ENCODE measurements at places on chromosomes 11 and 22. TPM values are rescaled to one million over a fixed set of nuclear protein-coding genes. Genes with fewer than 3 reads are reported as not detected.

DNA sequence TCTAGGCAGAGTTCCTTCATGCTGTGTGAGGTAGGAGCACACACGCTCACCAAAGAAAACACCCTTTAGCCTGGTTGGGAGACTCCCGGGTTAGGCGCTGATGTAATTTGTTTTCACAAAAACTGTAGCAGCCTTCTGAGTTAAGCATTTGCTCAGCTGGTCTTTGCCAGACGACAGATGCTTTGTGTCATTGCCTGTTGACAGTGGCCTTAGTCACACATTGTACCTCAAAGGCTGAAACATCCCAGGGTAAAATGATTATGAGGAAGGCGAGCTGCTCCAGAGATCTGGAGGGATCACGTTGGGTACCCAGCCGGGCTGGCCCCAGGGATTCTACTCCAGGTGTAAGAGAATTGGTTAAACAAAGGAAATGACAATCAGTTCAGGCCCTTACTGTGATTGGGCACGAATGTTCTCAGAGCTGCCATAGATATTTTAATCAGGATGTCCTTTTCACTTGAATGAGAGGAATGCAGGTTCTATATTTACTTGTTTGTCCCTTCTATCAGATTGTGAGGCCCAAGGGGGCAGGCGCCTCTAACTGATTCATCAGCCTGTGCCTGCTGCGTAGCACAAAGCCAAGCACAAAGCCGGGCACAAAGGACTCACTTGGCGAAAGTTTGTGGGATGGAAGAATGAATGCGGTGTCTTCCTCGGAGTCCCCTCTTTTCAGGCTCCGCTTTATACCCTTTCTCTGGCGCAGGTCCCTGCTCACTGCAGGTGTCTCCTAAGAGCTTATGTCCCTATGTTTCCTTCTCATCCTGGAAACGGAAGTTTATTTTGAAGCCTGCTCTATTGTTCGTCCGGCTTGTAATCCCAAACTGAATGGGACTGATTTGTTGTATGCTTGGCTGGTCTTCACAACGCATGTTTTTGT lies 47.1 kb downstream of the ADM start:
- no peak for DNase-seq

- DNase-seq: no peak
Measured at GRCh38 chr11:69218946-69219720, 63.4 kb downstream of the SMIM38 start.

DNA sequence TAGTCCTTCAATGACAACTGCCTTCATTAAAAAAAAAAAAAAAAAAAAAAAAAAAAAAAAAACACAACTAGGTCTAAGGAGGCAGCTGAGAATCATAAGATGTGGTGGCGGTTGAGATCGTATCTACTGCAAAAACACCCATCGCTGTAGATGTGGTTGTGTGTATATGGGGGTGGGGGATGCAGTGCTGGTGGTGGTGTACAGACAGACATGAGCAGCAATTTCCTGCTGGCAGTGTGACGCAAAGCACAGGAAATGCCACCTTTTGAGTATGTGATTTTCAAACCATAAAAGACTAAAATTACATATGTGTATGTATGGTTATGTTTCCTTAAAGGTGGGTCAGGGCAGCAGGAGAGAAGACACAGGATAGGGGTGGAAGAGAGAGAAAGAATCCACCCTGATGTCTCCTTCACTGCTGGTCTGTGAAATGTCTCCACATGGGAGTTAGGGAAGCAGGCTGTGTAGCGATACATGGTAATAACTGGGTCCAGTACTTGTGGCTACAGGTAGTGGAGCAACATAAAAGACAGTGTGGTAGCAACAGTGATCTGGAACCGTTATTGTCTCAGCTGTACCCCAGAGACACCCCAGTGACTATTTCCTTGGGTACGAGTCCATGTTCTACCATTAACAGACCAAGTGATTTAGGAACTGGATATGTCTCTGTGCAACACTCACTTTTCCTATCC lies 57.9 kb downstream of the SYTL2 start:
- DNase-seq: no peak

- no peak for DNase-seq
Measured at GRCh38 chr11:100866453-100866852, 179.4 kb downstream of the ARHGAP42 start.

DNA sequence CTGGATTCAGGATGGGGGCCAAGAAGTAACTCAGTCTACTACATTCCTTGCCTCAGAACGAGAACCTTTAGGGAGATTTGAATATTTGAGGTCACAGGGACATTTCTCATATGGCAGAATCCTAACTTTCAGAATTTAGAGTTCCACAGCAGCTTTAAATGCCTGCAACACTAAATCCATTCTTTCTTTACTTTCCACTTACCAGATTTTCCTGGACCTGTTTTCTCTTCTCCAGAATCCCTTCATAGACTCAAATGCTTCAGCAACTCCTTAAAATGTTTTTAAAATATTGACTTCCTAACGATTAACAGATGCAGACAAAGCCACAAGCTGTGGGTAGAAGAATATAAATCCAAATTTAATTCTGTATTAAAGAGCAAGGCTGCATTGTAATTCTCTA lies 63.1 kb downstream of the PRSS23 start:
- DNase-seq: no peak

GRCh38 chr11:10375280-10375971 lies 70.6 kb downstream of the ADM start:
- DNase-seq: no peak

DNA sequence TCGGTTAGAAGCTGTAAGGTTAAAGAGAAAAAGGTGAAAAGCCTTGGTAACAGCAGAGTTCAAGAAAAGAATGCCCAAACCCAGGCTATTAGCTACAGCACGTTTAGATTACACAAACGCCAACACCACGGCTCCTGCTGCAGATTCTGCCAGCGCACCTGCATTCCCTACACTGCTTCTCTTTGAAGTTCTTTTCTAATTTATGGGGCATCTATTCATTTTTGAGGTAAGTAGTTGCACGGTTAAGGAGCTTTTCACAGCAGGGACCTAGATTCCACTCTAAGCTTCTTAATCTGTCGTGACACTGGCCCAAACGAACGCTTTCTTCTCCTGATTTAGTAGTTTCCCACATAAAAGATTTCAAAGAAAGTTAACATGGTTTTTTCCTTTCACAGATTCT lies 38.0 kb upstream of the CHKA start:
- no peak for DNase-seq

- no peak for DNase-seq
Measured at GRCh38 chr11:2942872-2943710, 13.9 kb upstream of the PHLDA2 start.

- no peak for DNase-seq
Measured at GRCh38 chr11:72859126-72859525, 44.9 kb downstream of the ATG16L2 start.

- DNase-seq: peak; percentile 14
Measured at GRCh38 chr11:71947498-71947897, 18.7 kb downstream of the RNF121 start.

DNA sequence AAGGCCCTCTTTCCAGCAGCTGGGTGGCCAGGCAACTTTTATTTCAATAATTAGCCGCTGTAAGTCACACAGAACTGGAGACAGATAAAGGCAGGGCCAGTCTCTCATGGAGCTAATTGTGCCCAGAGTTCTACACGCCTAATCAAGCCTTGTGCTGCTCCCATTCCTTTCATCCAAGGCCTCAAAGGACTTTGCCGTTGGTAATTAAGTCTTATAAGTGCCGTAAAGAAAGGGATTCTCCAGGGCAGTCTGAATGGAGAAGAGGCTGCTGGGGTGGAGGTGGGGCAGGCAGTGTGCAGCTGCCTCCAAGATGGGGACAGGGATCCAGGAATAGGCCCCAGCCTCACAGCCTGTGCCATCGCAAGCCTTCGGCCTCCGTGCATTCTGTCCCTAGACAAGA lies 357.9 kb downstream of the TENM4 start:
- DNase-seq: no peak

- DNase-seq: no peak
Measured at GRCh38 chr11:15288863-15289262, 174.1 kb downstream of the INSC start.

DNA sequence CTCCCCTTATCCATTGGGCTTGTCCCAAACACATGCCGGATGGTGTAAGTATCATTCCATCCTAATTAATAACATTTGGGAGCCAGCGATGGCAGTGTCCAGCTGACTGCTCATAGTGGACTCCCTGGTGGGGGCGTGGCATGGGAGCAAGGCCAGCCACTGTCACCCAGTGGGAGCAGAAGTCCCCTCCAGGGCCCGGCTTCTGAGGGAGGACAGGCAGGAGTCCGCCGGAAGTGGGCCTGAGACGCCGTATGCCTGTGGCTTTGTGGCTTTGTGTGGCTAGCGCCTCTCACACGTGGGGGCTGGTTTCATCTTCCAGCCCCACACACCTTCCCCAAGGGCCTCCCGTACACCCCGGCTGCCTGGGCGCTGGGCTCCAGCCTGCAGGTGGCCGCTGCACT lies 124.5 kb downstream of the KCNQ1 start:
- no peak for DNase-seq

DNA sequence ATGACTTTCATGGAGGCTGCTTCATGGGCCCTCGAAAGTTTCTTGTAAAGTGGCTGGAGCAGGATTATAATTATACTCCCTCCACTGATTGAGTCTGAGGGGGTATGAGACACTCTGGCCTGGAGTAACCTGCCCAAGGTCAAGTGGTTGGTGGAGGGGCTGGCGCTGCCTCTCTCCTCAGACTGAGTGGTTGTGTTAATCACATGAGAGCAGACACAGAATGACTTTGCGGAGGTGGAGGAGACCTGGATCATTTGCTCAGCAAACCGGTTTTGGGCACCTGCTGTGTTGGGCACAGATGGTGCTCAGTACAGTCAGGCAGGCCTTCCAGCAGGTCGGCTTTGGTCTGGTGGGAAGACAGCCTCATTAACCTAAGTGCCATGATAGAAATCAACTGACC lies 11.8 kb downstream of the BCR start:
- DNase-seq: no peak

DNA sequence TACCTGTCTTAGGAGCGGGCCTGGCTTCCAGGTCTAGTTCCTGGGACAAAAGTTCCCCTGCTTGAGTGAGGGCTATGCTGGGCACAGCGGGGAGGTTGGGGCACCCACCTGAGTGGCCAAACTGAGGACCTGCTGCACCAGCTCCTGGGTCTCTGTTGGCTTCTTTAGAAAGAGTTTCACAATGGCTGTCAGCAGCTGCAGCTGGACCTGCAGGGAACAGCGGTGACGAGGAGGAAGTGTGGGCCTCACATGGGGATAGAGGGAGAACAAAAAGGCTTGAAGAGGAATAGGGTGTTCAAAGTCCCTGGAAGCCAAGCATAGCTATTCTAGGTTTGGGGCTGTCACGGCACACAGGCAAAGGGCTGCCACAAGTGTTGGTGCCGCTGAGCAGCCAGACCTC lies 26.7 kb upstream of the RASL10A start:
- DNase-seq: no peak

DNA sequence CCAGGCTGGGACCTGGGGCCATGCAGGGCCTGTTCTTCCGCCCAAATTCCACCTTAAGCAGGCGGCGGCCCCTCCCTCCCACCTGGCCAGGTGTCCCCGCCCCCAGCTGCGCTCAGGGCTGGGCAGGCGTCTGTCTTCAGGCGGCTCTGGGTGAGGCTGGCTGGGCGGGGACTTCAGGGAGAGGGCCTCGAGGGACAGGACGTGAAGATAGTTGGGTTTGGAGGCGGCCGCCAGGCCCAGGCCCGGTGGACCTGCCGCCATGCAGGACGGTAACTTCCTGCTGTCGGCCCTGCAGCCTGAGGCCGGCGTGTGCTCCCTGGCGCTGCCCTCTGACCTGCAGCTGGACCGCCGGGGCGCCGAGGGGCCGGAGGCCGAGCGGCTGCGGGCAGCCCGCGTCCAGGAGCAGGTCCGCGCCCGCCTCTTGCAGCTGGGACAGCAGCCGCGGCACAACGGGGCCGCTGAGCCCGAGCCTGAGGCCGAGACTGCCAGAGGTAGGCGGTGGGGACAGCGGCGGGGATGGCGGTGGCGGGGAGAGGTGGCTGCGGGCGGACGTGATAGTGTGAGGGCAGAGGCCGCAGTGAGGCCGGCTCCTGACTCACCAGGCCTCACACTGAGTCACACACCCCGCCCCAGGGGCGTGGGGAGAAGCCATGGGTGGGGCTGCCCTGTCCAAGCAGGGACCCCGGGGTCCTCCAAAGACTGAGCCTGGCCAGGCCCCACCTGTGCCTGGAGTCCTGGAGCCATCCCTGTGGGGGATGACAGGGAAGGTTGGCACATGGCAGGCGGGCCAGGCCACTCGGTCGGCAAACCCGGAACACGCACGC lies at the start of gene PKP3:
PKP3 (plus strand) TSS at position 176 of the 824 bp plus-strand sequence; CDS start at position 260, 84 bp downstream.
- DNase-seq: peak; percentile 91

DNA sequence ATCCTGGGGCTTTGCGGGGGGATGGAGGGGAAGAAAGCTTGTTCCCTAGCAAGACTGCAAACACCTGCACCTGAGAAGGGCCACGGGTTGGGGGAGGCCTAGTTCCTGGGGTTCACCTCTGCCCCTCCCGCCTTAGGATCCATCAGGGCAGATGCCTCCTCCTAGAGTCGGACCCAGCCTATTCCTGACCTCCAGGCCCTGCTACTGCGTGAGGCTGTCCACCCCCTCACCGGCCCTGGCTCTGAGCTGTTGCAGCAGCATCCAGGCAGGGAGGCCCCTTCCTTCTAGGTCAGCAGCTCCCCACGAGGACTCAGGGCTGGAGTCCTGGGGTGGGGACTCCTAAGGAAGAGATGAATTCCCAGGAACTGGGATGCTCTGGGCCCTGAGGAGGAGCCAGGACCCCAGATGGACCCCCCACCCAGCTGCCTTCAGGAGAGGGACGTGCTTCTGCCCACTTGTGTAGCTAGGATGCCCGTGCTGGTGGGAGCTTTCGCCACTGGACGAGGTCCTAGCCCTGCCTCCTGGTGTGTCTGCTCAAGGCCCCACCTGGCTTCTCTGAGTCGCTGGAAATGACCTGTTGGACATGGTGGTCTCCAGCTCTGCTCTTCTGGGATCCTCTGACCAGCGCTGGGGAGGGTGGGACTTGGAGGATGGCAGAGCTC lies 10.3 kb downstream of the MRGPRF start:
- DNase-seq: no peak

- DNase-seq: no peak
Measured at GRCh38 chr22:19815093-19815822, 39.4 kb downstream of the GNB1L start.

GRCh38 chr11:109963101-109963500 lies 130.1 kb upstream of the ZC3H12C start:
- no peak for DNase-seq

DNA sequence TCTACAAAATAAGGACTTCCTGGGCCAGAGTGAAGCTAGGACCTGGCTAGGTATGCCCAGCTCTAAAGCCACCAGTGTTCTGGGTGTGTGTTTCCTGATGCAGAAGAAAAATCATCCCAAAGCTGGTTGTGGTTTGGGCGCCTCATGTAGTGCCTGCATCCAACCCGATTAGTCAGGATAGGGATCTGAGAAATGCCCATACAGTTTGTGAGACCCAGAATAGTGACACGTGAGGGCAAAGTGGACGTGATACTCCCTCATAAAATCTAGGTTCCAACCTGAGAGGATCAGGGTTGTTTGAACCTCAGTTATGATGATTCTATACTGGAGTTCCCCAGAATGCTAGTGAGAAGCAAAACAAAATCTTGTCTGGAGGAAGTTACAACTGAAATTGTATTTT lies 238.4 kb downstream of the TBC1D22A start:
- DNase-seq: no peak

The MPEG1 gene
- not detected for total RNA-seq

The TRIM6 gene
- 2.7 TPM for total RNA-seq

The OR2D2 gene
- not detected for total RNA-seq

The CCDC73 gene
- total RNA-seq: not detected

The BAIAP2L2 gene
- total RNA-seq: 9.5 TPM

The AASDHPPT gene
- 29.7 TPM for total RNA-seq

The C11orf42 gene
- not detected for total RNA-seq

The C11orf86 gene
- total RNA-seq: 0.29 TPM

The GLYAT gene
- not detected for total RNA-seq

The CD3D gene
- not detected for total RNA-seq

The OR10A3 gene
- not detected for total RNA-seq

The UPK3A gene
- 6.0 TPM for total RNA-seq

The ANKK1 gene
- not detected for total RNA-seq
